ENCODE measurements at places on chromosomes 1 and 21.

DNA sequence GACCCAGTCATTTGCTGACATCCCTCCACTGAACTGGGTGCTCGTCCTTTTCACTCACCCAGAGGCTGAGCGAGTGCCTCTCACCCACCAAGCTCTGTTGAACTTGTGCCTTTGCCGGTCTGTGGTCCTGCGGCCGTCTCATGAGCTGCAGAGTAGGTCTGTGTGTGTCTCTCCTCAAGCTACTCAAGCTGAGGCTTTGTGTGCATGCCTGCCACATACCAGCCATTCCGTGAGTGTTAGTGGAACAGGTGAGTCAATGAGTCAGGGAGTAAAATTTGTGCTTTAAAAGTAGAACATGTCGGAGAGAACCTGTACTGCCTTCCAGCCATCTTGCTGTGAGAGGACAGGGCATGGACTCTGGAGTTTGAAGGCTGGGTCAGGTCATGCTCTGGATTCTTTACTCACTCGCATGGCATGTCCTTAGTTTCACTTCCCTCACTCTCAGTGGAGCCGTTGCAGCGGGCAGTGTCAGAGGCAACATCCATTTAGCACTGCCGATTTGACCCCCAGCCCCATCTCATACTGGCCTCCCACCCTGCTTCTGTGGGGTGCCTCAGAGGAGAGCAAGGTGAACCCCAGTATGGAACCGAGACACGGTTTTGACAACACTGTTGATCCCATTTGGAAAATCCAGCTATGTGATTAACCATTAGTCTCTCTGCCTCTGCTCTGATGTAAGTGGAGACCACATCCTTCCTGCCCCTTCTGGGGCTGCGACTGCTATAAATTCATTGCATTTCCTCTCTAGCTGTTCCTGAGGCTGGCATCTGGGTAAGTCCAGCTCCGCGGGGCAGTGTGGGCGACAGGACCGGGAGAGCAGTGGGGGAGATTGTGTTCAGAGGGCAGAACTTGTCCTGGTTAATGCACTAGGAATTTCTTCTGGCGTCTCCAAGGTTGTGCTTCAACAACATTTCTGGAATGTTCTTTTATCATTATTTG is at the start of gene NLRP3:
TSS of gene NLRP3 (plus strand) at position 751 of the 939 bp plus-strand sequence. CDS start 2,628 bp downstream, outside the sequence.
- DNase-seq: no peak

DNA sequence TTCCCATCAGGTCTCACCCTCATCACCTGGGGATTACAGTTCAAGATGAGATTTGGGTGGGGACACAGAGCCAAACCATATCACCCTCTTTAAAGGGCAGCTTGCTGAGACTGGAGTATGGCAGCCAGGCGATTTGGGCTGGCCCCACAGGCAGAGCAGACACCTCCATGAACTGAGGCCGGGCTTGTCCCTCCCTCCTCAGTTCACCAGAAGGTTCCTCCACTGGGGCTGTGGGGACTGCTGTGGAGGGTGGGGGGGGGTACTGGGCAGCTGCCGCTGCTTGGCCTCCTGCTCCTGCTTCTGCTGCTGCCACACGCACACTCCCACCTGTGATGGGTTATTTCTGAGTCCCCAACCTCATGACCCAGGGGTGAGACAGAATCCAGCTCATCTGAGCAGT is 53.9 kb upstream of the PDE9A start:
- no peak for DNase-seq

DNA sequence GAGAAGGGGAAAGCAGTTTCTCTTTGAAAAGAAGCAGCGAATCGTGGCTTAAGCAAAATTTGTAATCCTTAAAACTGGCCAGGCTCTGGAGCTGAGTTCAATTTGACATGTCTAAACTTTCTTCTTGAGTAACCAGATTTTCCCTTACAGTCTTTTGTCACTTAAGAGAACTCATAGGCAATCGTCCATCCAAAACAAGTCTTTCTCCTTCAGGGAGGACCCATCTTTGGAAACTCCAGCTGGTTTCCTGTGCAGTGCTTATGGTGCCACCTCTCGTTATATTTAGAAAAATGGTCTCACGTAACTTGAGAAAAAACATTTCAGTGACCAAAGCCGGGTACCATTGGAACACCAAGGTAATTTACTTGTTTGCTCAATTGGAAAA is 1.8 kb upstream of the PTTG1IP start:
- DNase-seq: no peak

- DNase-seq: no peak
These were observed 15.7 kb downstream of the LRRC53 start for GRCh38 chr1:74496669-74497068.

DNA sequence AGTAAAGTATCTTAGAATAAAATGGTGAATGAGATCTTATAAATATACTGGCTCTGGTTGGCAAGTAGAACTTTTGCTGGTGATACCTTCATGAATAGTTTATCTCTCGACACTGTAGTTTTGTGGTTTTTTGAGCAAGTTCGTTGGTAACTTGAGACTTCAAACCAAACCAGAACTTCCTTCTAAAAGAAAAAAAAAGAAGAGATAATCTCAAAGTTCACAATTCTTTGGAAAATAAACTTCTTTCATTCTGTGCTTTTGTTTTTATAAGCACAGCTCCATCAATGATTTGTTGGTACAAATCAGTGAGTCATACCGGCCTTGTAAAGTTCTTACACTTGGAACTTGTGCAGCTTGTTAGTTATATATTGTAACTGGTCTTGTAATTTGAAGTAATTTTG is 2.3 kb downstream of the HIPK1 start:
- no peak for DNase-seq

DNA sequence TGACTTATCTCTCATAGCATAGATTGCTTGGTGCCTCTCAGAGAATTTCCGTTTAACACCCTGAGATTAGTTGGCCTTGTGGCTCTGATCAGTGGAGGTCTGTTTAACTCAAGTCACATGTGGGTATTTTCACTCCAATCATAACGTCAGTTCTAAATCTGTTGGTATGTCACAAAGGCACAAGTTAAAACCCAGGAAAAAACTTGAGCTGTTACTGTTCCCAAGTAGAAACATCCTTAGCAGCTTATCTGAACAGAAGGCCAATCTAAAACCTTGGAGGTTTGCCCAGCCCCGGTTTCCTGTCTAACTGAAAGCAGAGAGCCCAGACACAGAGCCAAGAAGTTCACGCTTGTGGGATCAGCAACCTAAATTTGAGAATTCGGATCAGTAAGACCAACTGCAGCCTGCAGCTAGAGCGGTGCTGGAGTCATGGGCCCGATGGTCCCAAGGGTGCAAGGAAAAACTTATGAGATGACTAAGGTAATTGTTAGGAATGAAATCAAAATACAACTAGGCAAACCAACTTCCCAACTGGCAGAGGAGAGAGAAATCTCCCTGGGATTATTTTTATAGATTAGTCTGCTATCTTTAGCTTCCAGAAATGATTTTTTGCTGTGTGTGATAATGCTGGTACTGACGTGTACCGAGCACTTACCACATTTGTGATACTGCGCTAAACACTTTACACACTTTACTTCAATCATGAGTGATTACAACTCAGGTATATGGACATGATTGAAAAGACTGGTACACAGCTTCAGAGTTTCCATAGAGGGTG is 90.2 kb upstream of the C1orf21 start:
- DNase-seq: no peak

DNA sequence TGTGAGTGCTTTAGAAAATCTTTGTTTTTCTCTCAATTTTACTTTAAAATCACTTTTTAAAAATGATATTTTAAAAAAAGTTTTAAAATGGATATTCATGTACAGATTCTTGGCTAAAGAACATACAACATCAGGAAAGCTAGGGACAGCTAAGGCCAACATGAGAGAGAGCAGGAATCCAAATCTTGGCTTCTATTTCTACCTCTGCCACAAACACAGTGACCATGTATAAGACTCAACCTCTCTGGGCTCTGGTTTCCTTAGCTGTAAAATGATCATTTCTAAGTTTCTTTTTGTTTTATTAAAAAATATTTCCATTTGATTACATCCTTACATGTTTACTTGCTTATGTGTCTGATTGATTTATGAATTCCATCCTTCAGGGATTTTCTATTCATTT is 1.2 kb downstream of the VCAM1 start:
- no peak for DNase-seq

DNA sequence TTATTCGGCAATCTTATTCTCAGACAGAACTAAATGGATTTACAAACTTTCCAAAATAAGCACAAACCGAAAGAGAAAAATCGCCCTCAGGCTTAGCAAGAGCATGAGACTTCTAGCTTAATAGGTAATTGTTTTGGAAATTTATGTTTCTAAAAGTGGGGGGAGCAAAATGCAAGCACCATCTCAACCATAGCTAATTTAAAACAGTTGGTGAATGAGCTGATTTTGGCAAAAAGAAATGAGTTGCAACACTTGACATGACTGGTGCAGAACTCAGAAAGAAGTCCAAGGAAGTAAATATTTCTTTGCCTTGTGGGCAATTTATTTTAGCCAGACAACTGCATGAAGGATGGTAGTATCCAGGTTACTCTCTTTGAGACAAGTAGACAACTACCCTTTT is 71.5 kb upstream of the PTGFR start:
- no peak for DNase-seq

GRCh38 chr1:14190508-14190907 is 408.0 kb upstream of the KAZN start:
- DNase-seq: peak; percentile 29

DNA sequence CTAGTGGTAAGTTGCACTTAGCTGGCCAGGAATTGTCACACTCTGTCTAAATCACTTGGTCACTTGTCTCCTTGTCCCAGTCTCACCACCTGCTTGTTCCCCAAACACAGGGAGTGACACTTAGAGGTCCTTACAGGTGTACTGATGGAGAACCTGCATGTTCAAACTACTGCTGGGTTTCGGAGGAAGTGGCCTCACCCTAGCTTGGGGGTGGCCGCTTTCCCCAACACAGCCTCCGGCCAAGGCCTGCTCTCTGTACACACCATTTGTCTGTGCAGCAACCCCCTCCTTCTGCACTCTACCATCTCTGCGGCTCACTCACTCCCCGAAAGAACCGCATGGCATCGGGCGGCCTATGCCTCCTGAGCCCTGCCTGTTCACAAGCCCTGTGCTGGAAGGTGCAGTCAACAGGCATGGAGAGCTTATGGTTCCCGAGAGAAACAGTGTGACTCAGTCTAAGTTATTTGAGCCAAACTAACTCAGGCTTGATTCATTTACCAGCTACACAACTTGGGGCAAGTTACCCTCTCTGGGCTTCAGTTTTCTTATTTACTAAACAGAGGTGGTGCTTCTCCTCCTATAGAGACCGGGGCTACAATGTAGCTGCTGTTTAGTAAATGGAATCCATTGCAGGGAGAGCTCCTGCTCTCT is 10.5 kb upstream of the SPRR4 start:
- DNase-seq: no peak

DNA sequence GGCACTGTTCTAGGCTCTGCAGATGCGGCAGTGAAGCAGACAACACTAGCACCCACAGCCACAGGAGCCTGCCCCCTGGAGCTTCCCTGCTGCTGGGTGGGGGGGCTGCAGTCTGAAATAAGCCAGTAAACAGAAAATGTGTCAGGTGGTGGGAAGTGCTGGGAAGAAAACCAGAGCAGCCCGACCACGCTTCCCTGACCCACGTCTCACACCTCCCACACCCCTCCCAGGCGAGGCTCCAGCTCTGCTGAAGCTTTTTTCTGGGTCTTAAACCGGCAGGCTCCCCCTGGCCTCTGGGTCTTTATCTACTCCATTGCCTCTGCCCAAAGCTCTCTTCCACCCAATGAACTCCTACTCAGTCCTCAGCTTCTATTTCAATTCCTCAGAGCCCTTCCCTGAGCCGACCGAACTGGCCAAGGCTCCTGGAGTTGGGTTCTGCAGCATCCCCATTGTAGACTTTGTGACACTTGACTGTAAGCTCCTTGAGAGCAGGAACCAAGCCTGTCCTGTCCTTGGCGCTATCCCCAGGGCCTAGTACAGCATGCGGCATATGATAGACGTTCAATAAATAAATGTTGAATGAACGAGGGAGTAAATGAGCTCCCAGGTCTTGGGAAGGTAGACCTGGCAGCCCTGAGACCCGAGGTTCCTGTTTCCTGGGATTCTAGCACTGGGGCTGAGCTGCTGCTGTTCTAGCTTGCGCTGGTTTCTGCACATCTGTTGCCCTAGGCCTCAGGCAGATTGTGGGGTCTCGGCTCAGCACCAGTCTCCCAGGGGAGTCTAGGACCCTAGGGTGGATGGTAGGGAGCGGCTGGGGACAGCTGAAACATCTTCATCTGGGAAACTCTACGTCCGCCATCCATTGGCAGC is 18.4 kb downstream of the MIIP start:
- DNase-seq: no peak

DNA sequence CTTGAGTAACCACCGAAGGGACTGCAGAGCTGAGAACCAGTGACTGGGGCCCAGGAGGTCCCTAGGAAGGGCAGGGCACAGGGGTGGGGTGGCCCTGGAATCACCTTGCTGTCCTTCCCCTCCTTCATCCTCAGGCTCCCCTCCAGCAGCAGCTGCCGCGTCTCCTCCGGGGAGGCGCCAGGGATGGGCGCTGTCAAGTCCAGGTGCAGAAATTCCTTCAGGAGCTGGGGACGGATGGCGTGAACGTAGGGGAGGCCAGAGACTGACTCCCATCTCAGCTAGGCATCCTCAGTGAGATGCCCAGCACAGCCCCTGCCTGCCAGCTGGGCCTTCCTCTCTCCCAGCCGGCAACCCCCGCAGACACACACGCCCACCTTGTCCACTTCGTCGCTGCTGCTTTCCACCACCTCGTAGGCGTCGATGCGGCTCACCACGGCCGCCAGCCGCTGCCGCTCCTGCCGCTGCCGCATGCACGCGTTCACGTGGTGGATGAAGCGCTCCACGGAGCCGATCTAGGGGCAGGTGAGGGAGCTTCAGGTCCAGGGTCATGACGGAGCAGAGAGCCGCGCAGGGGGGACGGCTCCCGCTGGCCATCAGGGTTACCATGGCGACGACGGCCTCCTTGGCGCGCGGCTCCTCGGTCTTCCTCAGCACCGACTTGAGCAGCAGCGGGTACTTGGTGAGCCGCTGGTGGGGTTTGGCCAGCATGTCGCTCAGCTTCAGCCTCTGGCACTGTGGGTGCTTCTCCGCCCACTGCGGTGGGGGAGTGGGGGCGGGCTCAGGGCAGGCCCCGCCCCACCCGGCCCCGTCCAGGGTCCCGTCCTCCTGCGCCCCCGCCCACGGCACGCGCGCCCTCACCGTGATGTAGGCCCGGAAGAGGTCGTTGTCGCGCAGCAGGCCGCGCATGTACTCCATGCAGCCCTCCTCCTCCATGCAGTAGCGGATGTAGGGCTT is 4.4 kb upstream of the TNFRSF25 start:
- DNase-seq: no peak

DNA sequence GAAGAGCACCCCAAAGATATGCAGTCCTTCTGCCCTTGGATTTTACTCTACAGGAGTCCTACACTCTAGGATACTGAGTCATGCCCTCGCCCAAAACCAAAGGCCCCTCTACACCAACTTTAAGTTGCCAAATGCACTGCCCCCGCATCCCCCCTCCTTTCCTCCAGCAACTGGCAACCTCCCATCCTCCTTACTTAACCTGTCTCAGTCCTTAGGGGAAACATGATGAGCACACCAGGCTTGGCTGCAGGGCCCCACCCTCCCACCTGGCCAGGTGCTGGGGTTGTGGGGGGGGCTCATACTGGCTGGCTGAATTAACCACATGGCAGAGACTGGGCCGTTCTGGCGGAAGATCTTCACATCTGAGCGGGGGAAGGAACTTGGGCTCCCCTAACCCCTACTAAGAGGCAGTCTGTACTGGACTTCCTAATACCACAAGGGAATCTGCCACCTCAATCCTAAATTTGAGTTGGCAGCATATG is 1.2 kb downstream of the HDGF start:
- DNase-seq: no peak
